ENCODE measurements at places on chromosomes 5 and 9.

- no peak for DNase-seq
Observed at GRCh38 chr5:11064763-11065450, 303.9 kb upstream of the DAP start.

DNA sequence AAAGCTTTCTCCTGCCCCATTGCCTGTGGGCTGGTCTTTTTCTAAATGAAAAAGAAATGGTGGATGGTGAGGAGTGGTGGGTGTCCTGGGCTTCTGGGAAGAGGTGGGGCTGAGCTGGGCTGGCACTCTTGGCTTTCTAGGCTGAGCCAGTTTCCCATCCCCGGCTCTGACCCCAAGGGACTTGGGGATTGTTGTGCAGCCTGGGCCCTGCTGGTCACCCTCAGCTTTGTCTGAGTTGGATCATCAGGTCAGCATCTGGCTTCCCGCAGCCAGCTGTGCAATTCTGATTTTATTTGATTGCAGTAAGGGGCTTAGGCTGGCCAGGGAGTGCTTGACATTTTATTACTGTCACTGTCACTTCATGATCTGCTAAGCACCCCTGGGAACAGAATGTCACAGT lies 25.3 kb downstream of the GLRA1 start:
- DNase-seq = no peak

GRCh38 chr5:163718272-163718671 lies 212.9 kb downstream of the MAT2B start:
- no peak for DNase-seq

- DNase-seq = no peak
Observed at GRCh38 chr9:76575761-76576160, 116.8 kb downstream of the GCNT1 start.

GRCh38 chr5:177370488-177371119 lies 12.9 kb downstream of the RGS14 start:
- DNase-seq = no peak

DNA sequence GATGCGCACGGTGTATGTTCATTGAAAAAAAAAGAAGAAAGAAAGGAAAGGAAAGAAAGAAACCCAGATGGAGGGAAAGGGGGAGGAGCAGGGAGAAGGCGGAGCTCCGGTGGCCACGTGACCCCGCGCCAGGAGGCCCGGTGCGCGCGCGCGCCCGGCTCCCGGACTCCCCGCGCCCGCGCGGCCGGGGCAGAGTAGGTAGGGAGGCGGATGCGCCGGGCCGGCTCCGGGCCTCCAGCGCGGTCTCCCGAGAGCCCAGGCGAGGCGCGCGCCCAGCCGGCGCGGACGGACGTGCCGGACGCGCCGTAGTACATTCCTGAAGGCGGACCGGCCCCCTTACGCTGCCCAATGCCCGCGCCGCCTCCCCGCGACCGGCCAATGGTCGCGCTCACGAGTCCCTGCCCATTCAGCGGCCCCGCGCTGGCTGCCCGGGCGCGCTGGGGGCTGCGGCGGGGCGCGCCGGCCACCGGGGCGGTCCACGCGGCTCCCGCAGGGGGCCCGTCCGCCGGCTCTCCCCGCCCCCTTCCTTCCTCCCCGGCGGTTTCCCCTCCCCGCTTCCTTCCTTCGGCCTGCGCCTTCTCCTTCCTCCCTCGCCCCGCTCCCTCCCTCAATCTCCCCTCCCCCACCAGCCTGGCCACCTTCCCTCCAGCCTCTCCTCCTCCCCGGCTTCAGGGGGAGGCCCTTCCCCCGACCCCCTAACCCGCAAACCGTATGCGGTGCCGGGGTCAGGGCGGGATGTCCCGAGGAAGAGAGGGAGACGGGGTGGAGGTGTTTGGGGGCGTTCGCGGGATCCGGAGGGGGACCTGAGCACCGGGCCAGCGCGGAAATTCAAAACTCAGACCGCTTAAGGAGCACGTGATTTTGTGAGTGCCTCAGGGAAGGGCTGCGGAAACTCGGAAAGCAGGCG lies 5.8 kb downstream of the PTCH1 start:
- DNase-seq = peak; percentile 94

DNA sequence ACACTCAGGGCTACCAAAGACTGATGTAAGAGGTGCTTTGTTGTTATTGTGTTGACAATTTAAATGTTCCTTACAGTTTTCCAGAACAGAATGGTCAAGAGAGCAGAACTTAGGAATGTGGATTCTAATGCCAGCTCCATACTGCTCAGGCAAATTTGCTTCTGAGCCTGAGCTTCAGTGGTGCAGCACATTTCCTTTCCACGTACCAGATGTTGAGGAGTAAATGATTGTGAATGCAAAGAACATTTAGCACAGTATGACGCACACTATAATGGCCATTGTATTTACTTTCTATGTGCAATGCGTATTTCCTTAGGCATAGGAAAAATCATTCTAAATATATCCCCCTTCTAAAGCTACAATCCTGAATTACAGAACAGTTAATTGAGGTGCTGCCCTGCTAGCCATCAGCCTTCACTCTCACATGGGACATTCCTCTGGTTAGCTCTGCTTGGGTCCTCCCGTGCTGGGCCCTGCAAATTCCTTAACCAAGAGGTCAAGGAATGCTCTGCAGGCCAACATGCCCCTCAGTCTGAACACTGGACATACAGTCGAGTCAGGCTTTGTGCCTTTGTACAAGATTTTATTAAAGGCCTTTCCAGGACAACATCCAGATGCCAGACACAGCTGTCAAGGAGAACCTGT lies 21.1 kb upstream of the TMEM174 start:
- DNase-seq = no peak

GRCh38 chr9:72575666-72576065 lies 54.3 kb downstream of the TMC1 start:
- DNase-seq = no peak

DNA sequence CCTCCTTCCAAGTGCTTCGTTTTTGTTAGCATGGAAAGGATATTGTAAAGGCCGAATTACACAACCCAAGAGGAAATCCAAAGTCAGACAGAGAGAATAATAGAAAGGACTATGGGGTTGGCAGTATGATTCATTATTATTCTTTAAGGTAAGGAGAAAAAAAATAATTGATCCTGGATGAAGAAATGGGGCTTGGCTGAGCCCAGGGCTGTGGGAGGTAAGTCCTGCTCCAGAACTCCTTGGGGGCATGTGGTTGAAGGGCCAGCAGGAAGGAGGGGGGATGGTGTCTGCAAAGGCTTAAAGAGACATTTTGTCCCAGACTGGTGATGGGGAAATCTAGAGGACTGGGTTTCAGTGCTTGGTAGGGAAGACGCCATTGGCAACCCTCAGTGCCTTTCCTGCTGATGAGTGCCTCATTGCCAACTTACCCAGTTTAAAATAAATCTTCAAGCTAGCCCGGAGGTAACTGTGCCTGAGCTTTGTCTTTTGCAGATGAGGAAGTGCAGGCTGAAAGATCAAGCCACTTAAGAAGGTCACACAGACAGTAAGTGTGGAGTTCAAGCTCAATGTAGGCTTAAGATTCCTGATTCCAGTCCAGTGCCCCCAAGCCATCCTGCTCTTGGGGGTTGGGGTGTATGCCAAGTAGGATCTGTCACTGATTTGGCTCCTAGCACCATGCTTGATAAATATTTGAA lies 30.2 kb downstream of the FOXI1 start:
- DNase-seq = no peak

GRCh38 chr5:30604648-30605262 lies 588.7 kb upstream of the CDH6 start:
- no peak for DNase-seq

- DNase-seq = peak; percentile 87
Observed at GRCh38 chr5:14153932-14154731, 11.0 kb downstream of the TRIO start.

- no peak for DNase-seq
Observed at GRCh38 chr9:82216435-82216834, 227.9 kb downstream of the SPATA31D1 start.

DNA sequence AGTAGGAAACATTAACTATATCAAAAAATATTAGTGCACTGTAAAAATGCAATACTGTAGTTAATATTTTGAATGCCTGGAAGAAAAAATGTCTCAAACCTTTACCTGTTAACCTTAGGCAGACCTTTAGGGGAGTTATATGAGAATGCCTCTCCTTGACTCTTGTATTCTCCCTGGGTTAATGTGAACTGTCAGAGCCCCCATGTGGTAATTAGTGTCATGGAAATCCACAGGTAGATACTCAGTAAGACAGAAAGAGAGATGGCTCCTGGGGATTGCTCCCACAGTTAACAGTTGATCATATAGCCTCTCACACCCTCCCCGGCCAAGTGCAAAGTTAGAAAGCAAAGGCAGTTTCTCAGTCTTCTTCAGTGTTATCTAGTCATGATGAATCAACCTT lies 742.8 kb downstream of the NR2F1-AS1 start:
- DNase-seq = no peak

DNA sequence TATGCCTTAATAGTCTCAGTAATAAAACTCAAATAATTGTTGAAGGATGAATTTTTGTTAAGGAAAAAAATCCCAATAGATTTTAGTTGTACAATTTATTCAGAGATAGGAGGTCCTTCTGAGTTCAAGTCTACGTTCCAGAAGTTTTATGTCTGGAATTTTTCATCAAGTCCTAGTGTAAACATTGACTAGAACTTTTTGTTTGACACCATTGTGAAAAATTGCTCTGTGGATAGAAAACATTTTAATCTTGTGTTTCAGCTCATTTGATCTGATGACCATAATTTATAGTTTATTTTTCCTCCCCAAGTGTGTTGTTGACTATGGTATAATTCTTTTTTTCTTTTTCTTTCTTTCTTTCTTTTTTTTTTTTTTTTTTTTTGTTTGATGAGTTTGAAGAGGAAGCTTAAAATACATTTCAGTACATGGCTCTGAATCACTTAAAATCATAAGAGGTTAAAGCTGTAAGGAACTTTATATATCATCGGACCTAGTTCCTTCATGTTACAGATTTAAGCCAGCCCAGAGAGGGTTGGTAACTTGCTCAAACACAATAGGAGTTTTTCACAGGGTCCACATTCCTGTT lies 20.7 kb downstream of the ITGA1 start:
- no peak for DNase-seq

DNA sequence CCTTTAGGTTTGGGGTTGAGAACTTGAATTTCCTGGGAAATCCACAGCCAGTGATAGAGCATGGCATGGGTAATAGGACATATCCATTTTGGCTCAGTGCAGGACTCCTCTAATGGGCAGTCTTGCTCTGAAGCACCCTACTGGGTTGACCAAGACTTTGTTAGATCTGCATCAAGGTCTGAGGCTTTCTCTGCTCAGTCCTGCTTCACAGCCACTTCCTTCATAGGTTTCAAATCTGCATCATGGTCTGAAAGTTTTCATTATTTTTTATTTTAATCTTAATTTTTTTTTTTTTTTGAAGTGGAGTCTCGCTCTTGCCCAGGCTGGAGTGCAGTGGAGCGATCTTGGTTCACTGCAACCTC lies 36.5 kb downstream of the KIF2A start:
- DNase-seq = no peak
